ENCODE measurements at places on chromosomes 3 and 15.

- H3K27me3 ChIP-seq = no peaks in the 10 kb centered on the region
- no peak overlapping the region for H3K4me3 ChIP-seq
- no peaks in the 10 kb centered on the region for H3K36me3 ChIP-seq
- H3K4me1 ChIP-seq = no peaks in the 10 kb centered on the region
- no peak overlapping the region for H3K27ac ChIP-seq
- DNase-seq = no peak
These were observed 656.4 kb downstream of the MECOM start for GRCh38 chr3:169007145-169007544.

DNA sequence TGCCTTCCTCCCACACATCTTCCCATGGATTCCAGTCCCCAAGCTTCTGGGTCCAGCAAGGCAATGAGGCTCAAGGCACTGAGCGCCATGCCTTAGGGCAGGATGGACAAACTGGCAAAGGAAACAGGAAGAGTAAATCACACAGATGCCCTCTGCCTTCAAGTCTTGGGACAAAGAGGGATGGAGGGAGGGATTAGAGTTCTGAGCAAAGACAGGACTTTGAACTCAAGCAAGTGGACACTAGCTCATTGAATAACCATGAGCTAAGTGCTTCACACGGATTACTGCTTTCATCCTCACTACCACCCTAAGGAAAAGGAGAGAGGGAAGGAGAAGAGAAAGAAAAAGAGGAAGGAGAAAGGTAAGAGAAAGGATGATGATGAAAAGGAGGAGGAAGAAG is 7.6 kb upstream of the THBS1 start:
- H3K4me3 ChIP-seq = no peak overlapping the region
- no peaks in the 10 kb centered on the region for H3K36me3 ChIP-seq
- no peak for DNase-seq
- peaks cover 32% of the 10 kb centered on the region for H3K27me3 ChIP-seq

DNA sequence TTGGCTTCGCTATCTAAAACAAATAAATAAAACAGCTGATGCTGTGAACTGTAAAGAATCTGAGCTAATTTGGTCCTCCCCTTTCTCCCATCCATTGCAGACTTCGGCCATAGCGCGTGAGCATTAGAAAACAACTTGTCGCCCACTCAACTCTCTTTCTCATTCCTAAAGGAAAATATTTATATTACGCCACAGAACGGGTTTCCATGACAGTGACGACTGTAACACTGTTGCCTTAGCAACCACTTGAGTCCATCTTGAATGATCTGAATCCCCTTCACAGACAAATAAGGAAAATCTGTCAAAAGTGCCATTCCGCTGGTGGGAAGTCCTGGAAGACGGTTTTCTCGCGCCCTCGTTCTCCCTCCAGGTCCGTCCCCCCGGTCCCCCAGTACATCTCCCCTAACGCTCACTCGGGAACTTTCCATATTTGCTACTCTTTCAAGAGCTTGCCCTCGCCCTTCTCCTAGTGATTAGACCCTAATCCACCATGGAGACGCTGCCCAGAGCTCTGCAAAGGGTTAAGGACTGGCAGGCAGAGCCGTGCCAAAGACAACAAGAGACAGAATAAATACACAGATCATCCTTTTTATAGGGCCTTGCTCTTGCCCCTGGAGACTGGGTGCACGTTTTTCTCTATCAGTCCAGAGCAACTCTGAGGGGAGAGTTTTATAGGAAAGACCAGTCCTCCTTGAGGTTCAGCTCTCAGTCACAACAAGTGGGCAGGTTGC is 50.5 kb downstream of the CRYGS start:
- H3K36me3 ChIP-seq = no peaks in the 10 kb centered on the region
- no peak for DNase-seq
- H3K4me1 ChIP-seq = no peaks in the 10 kb centered on the region
- no peak overlapping the region for H3K27ac ChIP-seq

GRCh38 chr3:54563501-54564200 is 364.2 kb downstream of the LRTM1 start:
- no peak overlapping the region for H3K4me3 ChIP-seq
- no peaks in the 10 kb centered on the region for H3K4me1 ChIP-seq
- no peaks in the 10 kb centered on the region for H3K27me3 ChIP-seq
- no peak for DNase-seq
- H3K36me3 ChIP-seq = no peaks in the 10 kb centered on the region
- H3K27ac ChIP-seq = no peak overlapping the region

DNA sequence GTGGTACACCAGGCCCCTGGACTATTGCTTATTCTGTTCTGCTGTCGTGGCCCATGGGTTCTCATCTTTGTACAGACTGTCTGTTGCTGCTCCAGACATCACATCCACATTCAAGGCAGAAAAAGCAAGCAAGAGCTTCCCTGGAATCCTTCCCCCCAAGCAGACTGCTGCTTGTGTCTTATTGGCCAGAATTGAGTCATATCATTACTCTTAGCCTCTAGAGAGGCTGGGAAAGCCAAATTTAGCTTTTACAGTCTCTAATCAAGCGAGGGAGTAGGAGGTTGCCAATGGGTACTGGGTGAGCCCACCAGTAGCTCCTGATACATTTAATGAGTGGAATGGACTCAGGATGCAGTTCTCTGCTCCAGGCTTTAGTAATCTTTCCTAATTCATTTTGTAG is 39.4 kb downstream of the RAB6B start:
- no peak overlapping the region for H3K4me3 ChIP-seq
- H3K27ac ChIP-seq = no peak overlapping the region
- no peak for DNase-seq
- no peaks in the 10 kb centered on the region for H3K27me3 ChIP-seq

GRCh38 chr15:86101818-86102217 is 22.1 kb downstream of the AGBL1 start:
- no peak overlapping the region for H3K4me3 ChIP-seq
- H3K4me1 ChIP-seq = peaks cover 2% of the 10 kb centered on the region
- H3K27ac ChIP-seq = no peak overlapping the region
- H3K27me3 ChIP-seq = peaks cover 17% of the 10 kb centered on the region
- DNase-seq = no peak

GRCh38 chr3:131174752-131175151 is 148.1 kb downstream of the NEK11 start:
- H3K4me1 ChIP-seq = peaks cover 12% of the 10 kb centered on the region
- peak overlapping the region; percentile 15 for H3K4me3 ChIP-seq

DNA sequence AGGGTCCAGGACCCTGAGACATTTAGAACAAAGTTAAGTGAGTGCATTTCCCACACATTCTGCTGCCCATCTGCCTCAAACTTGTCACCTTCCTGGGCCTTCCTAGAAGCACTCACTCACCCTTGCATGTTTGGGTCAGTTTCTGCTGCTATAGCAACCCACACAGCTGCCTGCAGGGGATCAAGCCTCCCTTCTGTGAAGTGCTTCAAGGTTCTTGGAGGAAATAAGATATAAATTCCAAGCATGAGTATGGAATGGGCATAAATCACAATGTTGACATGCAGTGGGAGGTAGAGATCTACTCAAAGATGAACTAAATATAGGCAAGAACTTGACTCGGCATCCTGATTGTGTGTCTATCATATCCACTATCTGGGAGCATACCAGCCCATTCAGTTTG is 140.4 kb downstream of the SLC9A9 start:
- H3K27me3 ChIP-seq = peaks cover 3% of the 10 kb centered on the region
- H3K4me3 ChIP-seq = no peak overlapping the region
- no peak overlapping the region for H3K27ac ChIP-seq
- H3K36me3 ChIP-seq = no peaks in the 10 kb centered on the region

DNA sequence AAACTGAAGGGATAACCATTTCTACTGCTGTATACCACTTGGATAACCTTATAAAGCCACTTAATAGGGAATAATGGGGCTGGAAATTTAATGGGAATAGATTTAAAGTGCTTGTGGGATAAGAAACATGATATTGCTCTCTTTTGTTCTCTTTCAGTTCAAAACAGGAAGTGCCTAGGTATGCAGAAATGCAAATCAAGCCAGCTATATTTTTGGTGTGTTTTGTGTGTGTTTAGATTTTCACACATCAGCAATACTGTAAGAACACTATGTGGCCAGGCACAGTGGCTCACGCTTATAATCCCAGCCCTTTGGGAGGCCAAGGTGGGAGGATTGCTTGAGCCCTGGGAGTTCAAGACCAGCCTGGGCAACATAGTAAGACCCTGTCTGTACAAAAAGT is 442.3 kb upstream of the TPRG1 start:
- H3K27ac ChIP-seq = no peak overlapping the region
- H3K27me3 ChIP-seq = peaks cover 5% of the 10 kb centered on the region
- no peak overlapping the region for H3K4me3 ChIP-seq
- DNase-seq = no peak
- peaks cover 2% of the 10 kb centered on the region for H3K36me3 ChIP-seq

- no peaks in the 10 kb centered on the region for H3K36me3 ChIP-seq
- no peak overlapping the region for H3K4me3 ChIP-seq
- no peaks in the 10 kb centered on the region for H3K4me1 ChIP-seq
- no peak for DNase-seq
- H3K27ac ChIP-seq = no peak overlapping the region
These were observed 37.3 kb downstream of the LMCD1 start for GRCh38 chr3:8538913-8539312.

Measured in T-helper 2 cell treated with Interferon-gamma antibody and Interleukin-4, amounts not matched to agents 5 μg/mL and 100 μg/mL, for 36 hours (primary cell).